ENCODE measurements at places on chromosomes 5 and 9.
A peak's percentile ranks its signal among the peaks of the same experiment; 100 is the strongest.

- DNase-seq, result no peak
These were observed 1141.1 kb upstream of the DMAC1 start for GRCh38 chr9:8940650-8941049.

GRCh38 chr5:55800924-55801323 lies 50.2 kb upstream of the IL31RA start:
- DNase-seq, result no peak

- DNase-seq, result peak; percentile 38
These were observed 43.1 kb downstream of the TMEM174 start for GRCh38 chr5:73215891-73216610.

DNA sequence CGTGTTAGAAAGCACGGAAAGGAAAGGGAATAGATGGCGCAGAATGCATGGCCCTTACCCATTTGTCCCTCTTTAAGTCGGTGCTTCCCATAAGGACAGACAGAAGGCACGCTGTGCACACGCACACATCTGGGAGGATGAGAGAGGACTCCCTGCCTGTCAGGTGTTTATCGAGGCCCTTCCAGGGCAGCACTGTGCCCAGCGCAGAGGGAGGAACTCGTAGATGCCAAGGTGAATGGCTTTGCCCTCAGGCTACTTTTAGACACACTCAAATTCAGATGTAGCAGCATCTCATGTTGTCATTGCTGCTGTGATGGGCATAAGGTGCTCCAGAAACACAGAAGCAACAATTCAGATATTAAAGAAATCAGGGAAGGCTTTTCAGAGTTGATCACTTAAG lies 70.2 kb upstream of the CTSL start:
- DNase-seq, result no peak

DNA sequence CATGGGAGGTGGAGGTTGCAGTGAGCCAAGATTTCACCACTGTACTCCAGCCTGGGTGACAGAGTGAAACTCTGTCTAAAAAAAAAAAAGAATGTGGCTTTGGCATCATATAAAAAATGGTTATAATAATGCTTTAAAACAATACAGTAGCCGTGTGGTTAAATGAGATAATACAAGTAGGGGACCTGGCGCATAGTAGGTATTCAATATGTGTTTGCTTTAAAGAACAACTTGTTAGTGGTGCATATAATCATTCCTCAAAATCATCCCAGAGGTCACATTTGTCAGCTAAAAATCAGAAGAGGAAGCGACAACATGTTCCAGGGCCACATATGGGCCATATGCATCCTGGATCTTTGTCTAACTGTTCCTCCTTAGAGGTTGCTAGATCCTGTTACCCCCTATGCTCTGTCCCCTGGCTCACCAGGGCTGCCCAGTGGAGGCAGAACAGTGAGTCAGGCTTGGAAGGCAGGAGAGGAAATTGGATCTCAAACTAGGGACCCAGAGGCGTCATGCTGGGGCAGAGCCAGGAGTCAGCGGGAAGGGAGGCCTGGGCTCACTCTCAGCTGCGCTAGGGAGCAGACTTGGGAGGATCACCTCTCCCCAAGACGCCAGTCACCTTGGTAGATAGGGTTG lies 27.7 kb downstream of the LHX6 start:
- no peak for DNase-seq

- DNase-seq, result no peak
These were observed 90.8 kb downstream of the HACD4 start for GRCh38 chr9:20940447-20941173.

GRCh38 chr5:155897761-155898160 lies 429.2 kb upstream of the SGCD start:
- no peak for DNase-seq

GRCh38 chr9:125763394-125763801 lies 16.2 kb downstream of the PBX3 start:
- no peak for DNase-seq

DNA sequence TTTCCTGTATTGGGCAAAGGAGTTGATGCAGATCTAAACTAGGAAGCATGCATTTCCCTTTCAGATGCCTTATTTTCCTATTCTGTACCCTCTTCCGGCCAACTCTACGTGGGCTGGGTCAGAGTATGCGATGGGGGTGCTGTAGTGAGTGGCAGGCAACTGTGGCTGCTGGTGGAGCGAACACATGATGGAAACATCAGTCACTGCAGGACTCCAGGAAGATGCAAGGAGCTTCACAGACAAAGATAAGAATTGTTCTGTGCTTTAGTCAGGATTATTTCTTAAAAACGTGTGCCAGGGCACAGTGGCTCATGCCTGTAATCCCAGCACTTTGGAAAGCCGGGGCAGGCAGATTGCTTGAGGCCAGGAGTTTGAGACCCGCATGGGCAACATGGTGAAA lies 75.1 kb downstream of the PSAT1 start:
- DNase-seq, result no peak

GRCh38 chr5:89187268-89187667 lies 304.3 kb upstream of the MEF2C start:
- DNase-seq, result no peak

GRCh38 chr5:34611464-34612415 lies 44.4 kb upstream of the RAI14 start:
- DNase-seq, result no peak

DNA sequence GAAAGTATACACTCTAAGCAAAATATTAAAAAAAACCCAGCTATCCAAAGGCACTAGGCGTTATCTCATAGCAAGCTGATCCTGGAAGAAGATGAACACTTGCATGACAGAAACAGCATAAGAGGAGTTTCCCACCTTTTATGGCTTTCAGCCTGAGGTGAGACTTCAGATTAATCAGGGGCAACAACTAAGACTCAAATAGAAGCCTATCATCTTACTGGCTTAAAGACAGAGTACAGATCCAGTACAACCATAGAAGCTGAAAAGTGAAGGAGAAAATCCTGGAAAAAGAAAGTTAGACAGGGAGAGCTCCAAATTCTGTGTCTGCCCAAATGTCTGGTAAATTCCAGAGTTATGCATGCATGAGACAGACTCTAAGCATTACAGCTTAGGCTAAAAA lies 360.8 kb upstream of the KCNN2 start:
- DNase-seq, result no peak

- DNase-seq, result no peak
These were observed 132.7 kb downstream of the AOPEP start for GRCh38 chr9:94859226-94859625.

- no peak for DNase-seq
These were observed 4.5 kb upstream of the FXN start for GRCh38 chr9:69030851-69031645.

DNA sequence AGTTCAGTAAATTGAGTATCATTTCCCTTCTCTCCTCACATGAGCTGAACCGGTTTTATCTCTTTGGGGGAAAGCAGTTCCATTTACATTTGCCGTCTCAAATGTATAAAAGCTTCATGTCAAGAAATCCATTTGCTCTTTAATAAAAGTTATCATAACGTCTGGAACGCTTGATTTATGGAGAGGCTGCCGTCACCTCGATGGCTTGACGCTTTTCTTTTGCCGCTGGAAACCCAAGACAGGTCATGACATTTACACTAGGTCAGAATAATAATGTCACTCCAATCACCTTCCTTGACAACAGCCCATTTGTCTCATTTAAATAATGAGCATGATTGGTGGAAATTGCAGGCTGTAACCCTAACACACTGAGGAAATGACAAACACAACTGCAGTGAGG lies 443.4 kb downstream of the IRX1 start:
- DNase-seq, result no peak

DNA sequence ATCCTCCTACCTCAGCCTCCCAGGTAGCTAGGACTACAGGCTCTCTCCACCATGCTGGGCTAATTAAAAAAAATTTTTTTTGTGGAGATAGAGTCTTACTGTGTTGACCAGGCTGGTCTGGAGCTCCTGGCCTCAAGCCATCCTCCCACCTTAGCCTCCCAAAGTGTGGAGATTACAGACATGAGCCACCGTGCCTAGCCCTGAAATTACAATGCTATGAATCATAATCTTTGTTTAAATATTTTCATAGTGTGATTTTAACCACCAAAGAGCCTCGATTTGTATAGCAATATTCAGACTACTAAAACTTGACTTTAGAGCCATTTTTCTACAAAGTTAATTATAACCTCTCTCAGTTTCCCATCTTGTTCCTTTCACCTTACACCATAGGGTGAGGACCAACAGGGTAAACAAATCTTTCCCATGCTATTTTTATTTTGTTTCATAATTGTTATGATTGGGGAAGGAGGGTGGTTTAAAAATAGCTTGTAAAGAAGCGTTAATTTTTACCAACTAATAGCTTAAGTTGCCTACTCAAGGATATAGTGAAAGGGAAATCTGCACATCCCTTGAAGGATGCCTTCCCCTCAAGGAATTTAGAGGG lies 32.7 kb downstream of the UBE2D2 start:
- no peak for DNase-seq

- DNase-seq, result no peak
These were observed 1044.8 kb downstream of the DTWD2 start for GRCh38 chr5:117943541-117943940.

GRCh38 chr5:3490957-3491507 lies 104.6 kb upstream of the IRX1 start:
- DNase-seq, result no peak

- DNase-seq, result peak; percentile 12
These were observed 52.8 kb downstream of the WHRN start for GRCh38 chr9:114452219-114453165.

DNA sequence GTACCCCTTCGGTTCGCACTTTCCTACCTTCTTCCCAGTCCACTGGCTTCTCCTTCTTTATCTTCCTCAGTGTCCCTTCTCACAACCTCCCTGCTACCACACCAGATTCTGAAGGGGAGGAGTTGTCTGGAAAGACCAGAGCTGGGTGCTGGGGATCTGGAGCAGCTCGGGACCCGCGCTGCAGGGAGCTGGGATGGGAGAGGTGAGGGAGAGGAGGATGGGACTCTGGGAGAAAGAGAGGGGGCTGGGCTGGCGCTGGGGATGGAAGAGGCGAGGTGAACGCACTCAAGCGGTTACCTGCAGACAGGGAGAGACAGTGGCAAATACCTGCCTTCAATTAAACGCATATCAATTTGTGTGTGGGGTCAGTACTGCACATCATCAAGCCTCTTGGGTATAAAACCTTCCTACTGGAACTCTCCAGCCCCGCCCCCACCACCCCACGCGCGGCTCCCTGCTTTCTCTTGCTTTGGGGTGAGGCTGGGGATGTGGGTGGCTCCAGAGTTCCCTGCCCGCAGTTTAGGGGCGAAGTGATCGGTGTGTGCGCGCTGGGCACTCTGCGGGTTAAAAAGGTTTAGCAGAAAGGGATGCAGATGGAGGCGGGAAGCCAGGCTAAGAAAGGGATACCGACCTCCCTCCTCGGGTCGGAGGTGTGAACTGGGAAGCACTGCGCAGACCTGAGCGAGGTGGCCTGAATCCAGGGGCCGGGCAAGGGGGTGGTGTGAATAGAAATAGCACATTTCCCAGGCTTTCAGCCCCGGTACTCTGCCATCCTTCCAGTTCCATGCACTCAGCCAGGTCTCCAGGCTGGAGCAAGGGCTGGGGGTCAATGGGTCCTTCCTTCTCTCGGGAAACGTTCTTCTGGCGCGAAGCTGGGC lies 977 bp upstream of the PAM start:
- DNase-seq, result no peak

DNA sequence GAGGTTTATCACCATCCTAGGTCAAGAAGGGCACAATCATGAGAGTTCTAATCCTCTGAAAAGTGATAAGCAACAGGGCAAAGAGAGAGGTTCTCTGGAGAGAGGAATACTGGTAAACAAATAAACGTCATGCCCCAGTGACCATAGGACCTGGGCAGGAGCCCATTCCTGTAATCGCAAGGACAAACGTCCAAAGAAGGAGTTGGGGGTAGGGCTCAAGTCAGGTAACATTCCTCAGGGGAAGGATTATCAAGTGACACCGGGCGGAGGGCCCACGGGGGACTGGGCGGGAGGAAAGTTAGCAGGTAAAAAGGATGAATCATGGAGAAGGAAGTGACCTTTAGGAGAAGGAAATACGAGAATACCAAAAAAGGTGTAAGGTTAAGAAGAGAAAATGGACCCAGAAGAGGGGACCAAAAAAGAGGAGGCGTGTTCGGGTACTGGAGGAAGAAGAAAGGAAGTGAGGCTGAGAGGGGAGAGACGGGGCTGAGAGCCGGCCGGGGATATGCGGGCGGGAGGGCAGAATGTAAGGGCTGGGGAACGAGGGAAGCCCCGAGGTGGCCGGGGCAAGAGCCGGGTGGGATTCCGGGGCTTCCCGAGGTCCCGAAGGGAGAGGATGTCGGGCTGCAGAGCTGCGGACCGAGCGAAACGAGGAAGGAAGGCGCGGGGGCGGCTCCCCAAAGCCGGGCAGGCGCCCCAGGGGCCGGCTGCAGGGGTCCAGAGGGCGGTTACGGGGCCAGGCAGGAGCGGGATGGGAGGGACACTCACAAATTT lies 583 bp downstream of the DIAPH1 start:
- peak; percentile 41 for DNase-seq

DNA sequence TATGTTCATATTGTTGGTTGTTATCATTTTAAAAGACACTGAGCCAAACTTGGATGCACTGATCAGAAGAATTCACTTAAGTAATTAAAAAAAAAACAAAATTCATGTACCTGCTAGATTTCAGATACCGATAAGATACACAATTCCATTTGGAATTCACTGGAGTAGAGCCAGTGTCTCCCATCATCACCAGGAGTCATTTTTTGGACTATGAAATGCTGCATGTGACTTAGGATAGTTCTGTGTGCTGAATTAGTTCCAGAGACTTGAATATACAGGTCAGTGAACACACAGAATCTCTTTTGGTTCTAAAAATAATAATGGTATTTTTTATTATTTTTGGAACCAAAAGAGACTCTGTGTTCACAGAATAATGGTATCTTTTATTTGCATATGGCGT lies 482.6 kb upstream of the PIK3R1 start:
- no peak for DNase-seq

DNA sequence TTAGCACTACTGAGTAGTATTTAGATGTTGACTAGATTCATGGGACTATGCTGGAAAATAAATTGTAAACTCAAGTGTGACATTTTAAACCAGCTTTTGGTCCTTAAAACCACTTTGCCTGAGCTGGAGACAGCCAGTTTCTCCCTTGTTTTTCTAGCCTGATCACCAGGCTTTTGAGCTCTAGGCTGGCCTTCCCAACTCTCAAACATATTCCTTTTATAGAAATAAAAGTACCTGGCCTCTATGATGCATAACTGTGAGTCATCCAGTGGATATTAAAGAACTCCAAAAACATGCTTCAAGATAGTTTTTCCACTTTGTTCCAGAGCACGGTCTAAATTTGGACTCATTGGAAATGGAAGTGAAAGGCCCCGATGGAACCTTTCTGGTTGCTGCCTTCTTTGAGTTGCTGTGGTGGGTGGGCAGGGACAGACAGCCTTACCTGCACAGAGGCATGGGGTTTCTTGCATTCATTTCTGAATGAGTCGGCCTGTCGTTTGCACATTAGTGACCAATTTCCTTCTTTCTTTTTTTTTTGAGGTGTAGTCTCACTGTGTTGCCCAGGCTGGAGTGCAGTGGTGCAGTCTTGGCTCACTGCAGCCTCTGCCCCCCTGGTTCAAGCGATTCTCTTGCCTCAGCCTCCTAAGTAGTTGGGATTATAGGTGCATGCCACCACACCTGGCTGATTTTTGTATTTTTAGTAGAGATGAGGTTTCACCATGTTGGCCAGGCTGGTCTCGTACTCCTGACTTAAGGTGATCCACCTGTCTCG lies 43.1 kb downstream of the TRIO start:
- DNase-seq, result no peak

- DNase-seq, result no peak
These were observed 48.1 kb downstream of the PRELID2 start for GRCh38 chr5:145787001-145787400.

- DNase-seq, result no peak
These were observed 970 bp upstream of the FUT7 start for GRCh38 chr9:137032858-137033257.
